ENCODE measurements at places on chromosomes 13 and 19.

GRCh38 chr19:39106194-39106593 lies 19.4 kb upstream of the PAK4 start:
- DNase-seq: no peak

DNA sequence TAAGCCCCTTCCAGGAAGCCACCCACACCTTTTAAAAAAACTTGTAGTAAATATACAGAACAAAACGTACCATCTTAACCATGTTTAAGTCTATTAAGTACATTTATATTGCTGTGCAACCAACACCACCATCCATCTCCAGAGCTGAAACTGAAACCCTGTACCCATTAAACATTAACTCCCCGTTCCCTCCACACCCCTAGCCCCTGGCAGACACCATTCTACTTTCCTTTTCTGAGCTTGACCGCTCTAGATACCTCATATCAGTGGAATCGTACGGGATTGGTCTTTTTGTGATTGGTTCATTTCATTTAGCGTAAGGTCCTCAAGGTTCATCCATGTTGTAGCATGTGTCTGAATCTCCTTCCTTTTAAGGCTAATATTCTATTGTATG lies 13.0 kb upstream of the SPATA13 start:
- no peak for DNase-seq

DNA sequence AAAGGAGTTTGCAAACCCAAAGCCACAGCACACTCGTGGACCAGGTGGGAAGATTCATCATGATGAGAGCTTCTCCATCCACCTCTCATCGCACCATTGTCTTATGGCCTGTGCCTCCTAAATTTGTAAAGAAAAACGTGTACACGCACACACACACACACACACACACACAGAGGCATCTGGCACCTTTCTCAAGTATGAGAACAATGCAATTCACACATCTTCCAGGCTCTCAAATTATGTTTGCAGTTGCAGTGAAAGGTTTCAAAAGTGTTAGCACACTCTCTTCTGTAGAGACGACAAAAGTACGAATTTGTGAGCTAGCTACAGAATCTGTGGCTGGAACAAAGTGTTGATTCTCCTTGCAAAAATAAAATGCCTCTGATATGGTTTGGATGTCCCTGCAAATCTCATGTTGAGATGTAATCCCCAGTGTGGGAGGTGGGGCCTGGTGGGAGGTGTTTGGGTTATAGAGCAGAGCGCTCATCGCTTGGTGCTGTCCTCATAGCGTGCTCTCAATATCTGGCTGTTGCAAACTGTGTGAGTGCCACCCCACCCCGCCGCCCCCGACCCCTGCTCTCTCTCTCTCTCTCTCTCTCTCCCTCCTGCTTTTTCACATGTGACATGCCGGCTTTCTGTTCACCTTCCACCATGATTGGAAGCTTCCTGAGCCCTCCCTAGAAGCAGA lies 21.8 kb upstream of the RAB20 start:
- no peak for DNase-seq

DNA sequence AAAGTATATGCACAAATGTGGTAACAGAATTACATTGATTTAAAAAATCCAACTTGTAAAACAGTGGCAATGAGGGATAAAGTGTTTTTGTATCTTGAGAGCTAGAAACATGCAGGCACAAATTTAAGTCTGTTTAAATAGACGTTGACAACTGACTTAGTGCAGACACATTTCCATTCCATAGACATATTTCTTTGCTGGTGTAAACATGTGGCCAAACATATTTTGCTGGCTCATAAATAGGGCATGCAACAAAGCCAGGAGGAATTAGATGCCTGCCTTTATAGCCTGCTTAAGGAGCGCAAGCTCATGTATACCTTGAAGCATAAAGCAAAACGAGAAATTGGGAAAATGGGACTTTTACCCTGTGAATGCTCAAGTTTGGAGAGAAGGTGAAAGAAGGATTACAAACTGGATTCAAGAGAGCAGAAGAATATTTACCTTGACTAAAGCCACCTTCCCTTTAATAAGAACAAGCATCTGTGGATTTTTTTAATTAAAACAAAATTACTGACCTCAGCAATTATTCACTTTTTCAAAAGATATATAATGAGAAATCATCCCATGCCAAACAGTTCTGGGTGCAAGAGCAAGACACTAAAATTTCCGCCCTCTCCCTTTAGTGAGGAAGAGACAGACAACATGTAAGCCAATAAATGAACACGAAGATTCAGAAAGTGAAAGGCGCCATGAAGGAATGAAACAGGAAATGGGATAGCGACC lies 71.0 kb downstream of the DCT start:
- no peak for DNase-seq

DNA sequence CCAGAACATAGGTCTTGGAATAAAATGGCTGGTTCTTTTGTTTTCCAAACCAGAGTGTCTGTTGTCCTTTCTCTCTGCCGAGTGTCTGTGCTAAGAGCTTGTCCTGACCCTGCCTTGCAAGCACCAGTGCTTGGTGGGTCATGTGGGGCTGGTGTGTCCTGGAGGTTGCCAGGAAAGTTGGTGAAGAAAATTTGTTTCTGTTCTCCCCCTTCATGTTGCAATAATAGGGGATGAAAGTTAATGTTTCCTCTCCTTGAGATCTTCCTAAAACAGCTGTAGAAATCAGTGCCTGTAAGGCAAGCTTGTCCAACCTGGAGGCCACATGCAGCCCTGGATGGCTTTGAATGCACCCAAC lies 2.7 kb downstream of the HAMP start:
- no peak for DNase-seq

DNA sequence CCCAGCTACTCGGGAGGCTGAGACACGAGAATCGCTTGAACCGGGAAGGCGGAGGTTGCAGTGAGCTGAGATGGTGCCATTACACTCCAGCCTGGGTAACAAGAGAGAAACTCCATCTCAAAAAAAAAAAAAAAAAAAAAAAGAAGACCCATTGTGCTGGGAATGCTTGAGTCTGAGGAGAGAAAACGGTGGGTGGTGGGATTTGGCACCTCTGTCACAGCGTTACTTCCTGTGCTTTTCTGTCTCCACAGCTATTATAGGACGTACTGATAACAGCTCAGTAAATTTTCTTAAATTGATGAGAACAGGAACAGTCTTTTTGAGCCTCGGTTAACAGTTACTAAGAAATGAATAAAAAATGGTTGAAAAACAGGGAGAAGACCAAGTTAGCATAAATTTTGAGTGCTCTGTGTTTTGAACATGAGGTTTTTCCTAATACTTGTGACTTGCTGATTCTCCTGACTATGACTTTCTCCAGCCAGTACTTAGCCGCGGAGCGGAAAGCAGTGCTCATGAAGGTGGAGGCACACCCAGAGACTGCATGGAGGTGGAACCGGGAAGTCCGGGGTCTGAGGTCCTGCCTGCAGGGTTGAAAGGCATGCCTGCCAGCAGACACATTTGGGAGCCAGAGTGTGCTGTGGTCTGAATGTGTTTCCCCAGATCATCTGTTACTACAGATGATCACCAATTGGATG lies 55.3 kb upstream of the TEX29 start:
- no peak for DNase-seq

All from activated CD4-positive, alpha-beta T cell treated with anti-CD3 and anti-CD28 coated beads, Interleukin-2, amount 50 U/mL, for 24 hours (primary cell).